ENCODE measurements at places on chromosomes 4 and X.

GRCh38 chrX:118495958-118496762 is 545 bp downstream of the DOCK11 start:
- DNase-seq: peak; percentile 73

DNA sequence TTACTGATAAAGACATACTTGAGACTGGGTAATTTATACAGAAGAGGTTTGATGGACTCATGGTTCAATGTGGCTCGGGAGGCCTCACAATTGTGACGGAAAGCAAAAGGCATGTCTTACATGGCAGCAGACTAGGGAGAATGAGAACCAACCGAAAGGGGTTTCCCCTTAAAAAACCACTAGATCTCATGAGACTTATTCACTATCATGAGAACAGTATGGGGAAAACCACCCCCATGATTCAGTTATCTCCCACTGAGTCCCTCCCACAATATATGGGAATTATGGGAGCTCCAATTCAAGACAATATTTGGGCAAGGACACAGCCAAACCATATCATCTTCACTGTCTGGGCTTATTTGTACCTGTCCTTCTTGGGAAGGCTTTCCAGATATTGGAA is 22.8 kb upstream of the MUC7 start:
- no peak for DNase-seq

DNA sequence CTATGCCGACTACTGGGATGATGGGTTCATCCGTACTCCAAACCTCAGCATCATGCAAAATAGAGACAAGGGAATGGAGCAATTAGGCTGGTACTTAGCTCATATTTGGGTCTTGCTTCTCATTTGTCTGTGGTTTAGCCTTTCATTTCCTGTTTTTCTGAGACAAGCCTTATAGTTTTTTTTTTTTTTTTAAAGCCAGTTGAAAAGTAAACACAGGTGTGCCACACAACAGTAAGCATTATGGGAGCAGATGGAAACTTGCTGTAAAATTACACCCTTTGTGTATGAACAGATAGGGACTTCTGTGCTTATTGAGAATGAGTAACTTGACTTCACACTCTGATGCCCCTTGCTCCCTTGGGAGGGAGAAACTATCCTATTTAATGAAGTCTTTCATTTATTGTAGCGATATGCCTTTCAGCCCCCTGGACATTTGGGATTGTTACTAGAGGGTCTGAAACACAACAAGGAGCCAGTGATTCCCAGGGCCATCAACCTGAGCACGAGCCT is 13.7 kb downstream of the RASSF6 start:
- DNase-seq: no peak

DNA sequence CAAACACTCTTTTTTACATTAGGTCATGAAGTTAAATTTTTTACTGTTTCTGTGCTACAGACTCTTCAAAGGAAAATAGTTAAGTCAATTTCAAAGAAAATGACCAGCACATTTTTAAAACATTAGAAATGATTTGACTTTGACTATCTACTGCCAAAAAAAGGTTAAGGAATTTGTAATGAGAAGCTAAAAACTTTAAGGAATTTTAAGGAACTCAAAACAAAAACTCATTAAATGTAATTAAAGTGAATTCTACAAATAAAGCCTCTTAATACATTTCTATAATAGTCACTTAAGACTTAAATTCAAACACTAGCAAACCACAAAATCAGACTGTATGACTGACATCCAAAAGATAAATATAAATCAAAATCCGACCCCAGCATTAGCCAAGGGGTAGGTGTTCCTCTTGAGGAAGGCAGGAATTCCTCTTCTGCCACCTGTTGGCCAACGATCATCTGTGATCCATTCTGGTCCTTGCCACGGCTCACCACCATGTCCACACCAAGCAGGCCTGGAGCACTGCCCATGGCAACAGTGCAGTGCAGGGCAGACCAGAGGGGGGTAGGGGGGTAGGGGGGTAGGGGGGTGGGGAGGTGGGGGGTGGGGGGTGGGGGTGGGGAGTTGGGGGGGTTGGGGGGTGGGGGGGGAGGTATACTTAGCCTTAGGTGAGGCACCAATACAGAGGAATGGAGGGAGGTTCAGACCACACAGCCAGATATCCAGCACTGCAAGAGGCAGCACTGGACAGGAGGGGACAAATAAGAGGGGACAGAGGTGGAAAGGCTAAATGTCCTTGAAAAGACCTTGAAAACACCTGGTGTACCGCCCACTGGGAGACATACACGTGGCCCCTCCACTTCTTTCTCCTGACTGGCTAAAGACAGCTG is 287.4 kb downstream of the CHIC1 start:
- DNase-seq: no peak

DNA sequence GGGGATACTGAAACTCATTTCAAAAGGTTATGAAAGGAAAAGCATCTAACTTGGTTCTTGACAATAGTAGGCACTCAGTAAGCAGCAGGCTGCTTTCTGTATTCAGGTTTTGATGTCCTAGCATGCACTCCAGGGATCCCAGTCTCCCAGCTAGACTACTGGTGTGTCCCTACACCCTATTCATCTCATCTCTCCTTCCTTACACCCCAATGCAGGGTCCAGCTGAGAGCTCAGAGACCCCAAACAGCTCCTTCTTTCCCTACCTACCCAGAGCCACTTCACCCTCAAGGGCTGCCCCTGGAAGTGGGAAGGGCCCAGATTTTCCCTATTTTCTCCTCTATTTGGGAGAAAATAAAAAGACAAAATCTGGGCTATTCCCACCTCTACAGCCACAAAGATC is 1.6 kb upstream of the EFNB1 start:
- no peak for DNase-seq

Measured in activated naive CD4-positive, alpha-beta T cell treated with Interleukin-2 at 50 U/mL for 16 hours (primary cell).